Substantia nigra (tissue), 51 donors: ENCODE measurements at places on chromosomes 2 and 18.

- DNase-seq: peak; percentile 50
Observed at GRCh38 chr2:74530239-74531187, 780 bp downstream of the HTRA2 start.

DNA sequence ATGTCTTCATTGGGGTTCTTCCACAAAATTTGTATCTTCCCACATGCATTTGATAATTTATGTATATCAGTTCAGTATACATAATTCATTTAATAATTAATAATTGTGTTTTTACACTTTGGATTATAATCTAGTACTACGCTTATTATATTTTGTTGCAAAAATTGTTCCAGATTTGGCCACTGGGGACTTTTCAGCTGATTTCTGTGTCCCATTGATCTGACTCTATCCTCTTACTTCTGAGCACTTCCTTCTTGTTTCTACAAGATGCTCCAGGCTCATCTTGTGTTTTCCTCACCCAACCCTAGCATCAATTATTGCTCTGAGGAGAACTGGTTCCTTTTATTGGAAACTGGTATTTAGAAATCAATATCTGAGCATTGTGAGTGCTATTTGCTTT lies 215.3 kb upstream of the CDH19 start:
- no peak for DNase-seq

GRCh38 chr18:36757991-36758390 lies 70.8 kb downstream of the TPGS2 start:
- no peak for DNase-seq

GRCh38 chr2:226932443-226932842 lies 96.6 kb downstream of the RHBDD1 start:
- DNase-seq: no peak

- DNase-seq: peak; percentile 12
Observed at GRCh38 chr2:147082850-147083522, 761.8 kb upstream of the ACVR2A start.

DNA sequence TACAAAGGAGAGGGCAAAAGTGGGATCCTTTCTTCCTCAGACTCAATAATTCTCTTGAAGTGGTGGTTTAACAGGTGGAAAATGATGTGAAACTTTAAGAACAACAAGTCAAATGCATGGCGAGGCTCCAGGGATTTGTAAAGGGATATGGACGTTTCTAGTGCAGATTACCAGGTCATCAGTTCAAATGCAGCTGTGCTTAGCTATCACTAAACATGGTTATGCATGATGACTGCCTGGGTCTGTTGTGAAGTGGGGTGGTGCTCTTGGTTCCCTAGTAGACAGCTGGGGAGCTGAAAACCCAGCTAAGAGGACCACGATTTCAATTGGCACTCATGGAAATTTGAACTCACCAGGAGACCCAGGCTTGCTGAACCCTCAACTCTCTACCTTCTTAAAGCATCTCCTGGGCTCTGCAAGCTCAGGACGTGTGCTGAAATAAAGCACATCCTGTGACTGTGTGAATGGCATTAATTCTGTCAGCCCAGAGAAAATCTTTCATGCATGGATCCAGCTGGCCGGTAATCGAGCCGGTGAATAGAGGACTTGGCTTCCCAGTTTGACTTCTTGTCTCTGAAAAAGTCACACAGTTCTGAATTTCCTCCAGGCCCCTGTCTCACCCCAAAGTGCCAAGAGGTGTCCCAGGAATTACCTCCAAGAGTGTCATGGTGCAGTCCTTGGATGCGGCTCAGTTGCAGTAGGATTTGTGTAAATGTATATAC lies 146.1 kb downstream of the MTX2 start:
- no peak for DNase-seq

GRCh38 chr2:191679818-191680600 lies 2.1 kb downstream of the NABP1 start:
- no peak for DNase-seq

DNA sequence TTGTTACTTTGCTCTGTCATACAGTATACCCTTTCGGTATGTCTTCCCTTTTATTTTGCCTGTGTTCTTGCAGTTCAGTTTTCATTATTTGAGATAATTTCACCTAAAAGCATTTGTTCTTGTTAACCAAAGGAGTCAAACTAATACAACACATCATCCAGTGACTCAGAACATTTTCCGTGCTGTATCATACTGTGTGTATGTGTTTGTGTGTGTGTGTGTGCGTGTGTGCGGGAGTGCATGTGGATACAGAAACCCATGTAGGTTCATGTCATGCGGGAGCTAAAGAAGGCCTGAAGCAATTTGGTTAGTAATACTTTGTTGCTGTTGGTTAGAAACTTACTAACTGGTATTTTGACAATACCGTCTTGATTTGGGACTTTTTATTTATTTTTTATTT lies 60.0 kb downstream of the CEP192 start:
- DNase-seq: no peak

- DNase-seq: no peak
Observed at GRCh38 chr2:120697471-120697870, 38.2 kb upstream of the GLI2 start.

DNA sequence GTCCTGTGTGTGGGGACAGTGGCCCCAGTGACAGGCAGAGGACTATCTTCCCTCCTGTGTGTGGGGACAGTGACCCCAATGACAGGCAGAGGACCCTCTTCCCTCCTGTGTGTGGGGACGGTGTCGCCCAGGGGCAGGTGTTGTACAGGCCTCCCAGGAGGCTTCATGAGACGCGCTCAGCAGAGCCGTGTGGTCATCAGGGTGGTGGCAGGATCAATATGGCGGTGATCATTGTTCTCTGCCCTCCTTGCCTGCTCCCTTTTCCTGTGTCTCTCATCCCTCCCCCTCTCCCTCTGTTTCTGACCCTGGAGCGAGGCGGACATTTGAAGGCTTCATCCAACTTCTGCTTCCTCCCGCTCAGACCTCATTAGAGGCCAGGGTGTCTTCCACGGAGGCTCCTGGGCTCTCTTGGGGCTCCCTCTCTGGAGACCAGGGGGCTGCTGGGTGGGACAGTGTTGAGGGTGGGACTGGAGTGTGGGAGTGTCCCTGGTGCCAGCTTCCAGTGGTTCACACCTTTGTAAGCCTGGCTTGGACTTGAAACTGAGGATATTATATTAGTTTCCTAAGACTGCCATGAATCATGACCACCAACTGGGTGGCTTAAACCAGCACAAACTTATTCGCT lies 59.5 kb downstream of the ACKR3 start:
- DNase-seq: no peak

DNA sequence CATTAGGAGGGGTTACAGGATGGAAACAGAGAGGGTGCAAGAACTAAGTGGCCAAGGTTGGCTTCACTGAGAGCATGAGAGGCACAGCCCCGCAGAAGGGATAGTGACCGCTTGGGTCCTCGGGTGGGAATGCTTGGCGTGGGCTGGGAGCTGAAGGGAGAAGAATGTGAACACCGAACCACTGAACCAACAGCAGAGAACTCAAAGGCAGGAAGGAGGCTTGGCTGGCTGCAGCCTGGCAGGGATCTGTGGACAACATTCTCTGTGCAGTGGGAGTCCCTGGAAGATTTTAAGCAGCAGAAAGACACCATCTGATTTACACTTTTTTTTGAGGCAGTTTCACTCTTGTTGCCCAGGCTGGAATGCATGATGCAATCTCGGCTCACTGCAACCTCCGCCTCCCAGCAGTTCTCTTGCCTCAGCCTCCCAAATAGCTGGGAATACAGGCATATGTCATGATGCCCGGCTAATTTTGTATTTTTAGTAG lies 33.9 kb downstream of the SOWAHC start:
- DNase-seq: no peak

- no peak for DNase-seq
Observed at GRCh38 chr2:215394102-215394805, 41.6 kb downstream of the FN1 start.

GRCh38 chr18:62242955-62243354 lies 55.9 kb downstream of the RELCH start:
- no peak for DNase-seq

- no peak for DNase-seq
Observed at GRCh38 chr18:58148954-58149471, 105.0 kb downstream of the NEDD4L start.

- DNase-seq: no peak
Observed at GRCh38 chr2:108905176-108905575, 83.8 kb downstream of the EDAR start.

DNA sequence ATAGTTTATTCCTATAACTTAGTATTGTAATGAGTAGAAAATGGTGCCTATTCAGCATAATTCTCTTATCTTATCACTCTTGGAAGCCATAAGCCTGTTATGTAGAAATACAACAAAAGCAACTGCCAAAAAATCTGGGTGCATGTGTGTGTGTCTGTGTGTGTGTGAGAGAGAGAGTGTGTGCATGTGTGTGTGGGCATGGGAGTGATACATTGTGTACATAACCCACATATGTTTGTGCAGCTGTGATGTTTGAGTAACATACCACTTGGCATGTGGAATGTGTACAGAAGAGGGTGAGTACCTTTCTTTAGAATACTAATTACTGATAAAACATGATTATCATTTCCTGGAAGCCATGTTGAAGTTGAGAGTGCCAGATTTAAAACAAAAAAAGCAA lies 642.3 kb upstream of the SYT4 start:
- DNase-seq: no peak

- no peak for DNase-seq
Observed at GRCh38 chr18:23506393-23506792, 3.1 kb downstream of the RMC1 start.

GRCh38 chr2:238388794-238389193 lies 37.9 kb upstream of the ASB1 start:
- DNase-seq: no peak

DNA sequence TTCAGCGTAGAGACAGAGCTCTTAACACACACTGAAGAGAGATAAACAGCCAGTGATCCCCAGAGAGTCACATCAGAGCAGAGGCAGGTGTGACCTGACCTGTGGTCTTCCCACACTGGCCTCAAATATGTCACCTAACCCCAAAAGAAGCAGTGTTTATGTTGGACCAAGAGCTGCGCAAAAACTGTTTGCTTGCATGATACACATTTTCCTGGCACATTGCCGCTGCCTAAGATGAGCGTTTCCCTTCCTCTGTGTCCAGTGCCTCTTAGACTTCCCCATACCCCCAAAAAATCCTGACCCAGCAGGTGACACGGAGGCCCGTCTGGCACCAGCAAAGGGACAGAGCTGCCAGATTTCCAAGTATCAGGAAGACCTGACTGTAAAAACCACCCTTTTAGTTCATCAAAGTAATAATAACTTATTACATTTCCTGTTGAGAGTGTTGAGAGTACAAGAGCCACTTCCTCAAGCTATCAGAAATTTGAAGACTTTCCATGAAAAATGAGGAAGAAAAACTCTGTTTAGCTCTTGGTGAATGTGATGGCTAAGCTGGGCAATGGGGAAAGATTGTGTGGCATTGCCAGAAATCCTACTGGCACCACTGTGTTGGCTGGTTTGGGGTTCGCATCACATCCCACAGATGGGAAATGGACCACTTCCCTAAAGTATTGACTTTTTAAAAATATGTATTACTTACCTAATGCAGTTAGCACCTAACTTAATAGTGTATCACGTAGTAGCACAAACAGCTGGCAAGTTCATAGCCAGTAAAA lies 6.7 kb downstream of the TNFRSF11A start:
- no peak for DNase-seq

DNA sequence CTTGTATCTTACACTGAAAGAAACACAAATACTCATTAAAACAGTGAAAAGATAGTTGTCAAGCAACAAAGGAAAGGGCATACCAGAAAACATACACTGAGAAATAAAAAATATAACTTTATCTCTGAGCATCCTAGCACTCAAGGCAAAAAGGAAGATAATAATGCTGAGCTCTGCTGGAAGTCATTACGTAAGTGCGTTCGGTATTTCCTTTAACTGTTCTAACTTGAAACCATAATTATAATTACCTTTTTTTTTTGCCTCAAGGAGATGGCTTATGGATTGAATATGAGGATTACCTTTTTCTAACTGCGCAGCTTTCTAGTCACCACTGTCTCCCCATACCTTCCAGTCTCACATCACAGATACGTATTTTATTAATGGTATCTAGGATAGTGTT lies 308.1 kb downstream of the GBX2 start:
- no peak for DNase-seq

GRCh38 chr2:206456078-206456754 lies 12.9 kb downstream of the ADAM23 start:
- DNase-seq: no peak

- no peak for DNase-seq
Observed at GRCh38 chr2:223047260-223047761, 4.7 kb upstream of the KCNE4 start.

DNA sequence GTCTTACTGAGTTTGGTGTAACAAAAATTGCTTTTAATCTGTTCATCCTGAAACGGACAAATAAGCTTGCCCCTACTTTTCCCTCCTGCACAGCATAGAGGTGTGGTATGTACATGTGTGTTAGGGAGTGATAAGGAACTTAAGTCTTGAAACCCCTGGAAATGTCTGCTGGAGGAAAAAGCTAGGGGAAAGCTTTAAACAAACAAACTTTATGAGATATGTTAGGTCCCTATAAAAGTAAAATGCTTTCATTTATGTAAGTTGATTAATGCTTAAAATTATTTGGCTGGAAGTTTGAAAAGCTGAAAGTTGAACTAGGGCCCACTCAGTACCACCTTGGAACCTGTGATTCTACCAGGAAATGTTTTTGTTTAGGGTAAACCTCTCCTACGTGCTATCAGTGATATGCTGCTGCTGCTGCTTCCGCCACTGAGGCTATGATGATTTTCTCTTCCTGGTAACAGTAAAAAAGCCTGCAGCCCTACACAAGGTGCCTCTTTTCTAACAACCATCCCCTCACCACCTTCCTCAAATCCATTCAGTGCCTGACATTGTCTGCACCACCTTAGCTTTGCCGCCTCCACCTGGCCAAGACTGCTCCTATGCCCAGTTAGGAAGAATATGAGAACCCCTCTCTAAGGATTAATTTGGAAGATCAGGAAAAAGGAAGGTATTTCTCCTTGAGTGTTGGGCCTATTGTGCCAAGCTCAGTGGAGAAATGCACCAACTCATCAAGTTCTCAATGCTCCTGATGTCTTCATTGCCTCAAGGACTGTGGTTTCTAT lies 2.5 kb upstream of the YES1 start:
- DNase-seq: no peak

DNA sequence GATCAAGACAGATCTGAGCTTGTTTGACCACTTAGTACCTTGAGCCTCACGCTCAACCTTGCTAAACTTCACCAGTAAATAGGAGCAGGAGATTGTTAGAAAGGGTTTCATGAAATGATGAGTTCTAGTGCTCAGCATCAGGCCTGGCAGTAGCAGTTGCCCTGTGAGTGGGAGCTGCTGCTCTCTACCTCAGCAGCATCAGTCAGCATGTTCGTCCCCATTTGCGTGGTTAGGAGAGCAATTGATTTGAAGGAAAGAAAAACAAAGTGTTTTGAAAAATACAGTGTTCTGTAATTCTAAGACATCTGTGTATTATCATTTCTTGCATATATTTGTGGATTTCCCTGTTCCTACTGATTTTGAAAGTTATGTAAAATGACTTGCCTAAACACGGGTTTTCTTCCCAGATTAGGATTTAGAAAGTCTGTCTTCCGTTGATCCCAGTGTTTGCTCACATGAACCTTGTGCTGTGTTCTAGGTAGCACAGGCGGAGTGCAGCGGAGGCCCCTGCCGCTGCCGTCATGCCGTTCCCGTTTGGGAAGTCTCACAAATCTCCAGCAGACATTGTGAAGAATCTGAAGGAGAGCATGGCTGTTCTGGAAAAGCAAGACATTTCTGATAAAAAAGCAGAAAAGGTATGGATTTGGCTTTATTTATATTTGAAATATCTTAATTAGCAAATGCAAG lies 47.0 kb downstream of the CAB39 start:
- DNase-seq: no peak

- DNase-seq: no peak
Observed at GRCh38 chr18:68735483-68736343, 20.8 kb upstream of the TMX3 start.
